ENCODE measurements at places on chromosomes 3 and 15. TPM values are rescaled to one million over a fixed set of nuclear protein-coding genes. Genes with fewer than 3 reads are reported as not detected.

DNA sequence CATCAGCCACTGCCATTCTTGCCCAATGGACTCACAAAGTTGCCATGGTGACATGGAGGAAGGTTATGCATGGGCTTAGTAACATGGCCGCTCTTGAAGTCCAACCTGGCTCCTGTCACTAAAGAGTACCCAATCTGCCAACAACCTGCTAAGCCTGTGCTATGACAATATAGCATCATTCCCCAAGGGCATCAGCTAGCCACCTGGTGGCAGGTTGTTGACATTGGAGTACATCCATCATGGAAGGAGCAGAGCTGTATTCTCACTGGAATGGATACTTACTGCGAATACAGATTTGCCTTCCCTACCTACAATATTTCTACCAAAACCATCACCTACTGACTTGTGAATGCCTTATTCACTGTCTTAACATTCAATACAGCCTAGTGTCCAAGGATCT is 138.9 kb upstream of the RORA start:
- DNase-seq = no peak

DNA sequence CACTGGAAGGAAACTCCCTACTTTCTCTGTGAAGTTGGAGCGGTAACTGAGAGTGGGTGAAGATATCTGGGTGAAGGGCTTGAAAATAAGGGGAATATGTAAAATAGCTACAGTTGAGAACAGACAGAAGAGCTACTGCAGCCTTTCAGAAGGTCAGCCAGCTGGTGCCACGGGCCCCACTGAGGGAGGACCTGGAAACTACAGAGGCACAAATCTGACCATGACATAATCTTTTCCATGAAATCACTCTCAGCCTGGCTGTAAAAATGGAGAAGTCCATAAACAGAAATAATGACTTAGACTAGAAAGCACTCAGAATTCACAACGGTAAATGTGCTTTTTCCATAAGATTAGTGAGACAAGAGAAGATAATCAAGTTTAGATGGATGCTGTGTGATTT is 46.4 kb downstream of the ST3GAL6 start:
- no peak for DNase-seq

DNA sequence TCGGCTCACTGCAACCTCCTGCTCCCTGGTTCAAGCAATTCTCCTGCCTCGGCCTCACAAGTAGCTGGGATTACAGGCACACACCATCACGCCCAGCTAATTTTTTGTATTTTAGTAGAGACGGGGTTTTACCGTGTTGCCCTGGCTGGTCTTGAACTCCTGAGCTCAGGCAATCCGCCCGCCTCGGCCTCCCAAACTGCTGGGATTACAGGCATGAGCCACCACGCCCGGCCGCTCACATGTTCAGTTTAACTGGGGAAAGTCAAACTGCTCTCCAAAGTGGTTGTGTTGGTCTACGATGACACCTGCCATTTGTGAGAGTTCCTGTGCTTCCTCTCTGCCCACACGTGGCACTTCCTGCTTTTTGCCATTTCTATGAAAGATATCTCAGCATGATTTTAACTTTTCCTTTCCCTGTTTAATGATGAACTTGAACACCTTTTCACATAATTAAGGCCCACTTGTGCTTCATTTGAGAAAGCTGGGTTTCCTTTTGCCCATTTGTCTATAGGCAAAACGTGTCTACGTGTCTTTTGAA is 877 bp upstream of the GP5 start:
- DNase-seq = no peak

GRCh38 chr3:33636125-33636850 is 81.8 kb downstream of the CLASP2 start:
- peak; percentile 59 for DNase-seq

- DNase-seq = peak; percentile 47
Measured at GRCh38 chr15:78878356-78878755, 5.7 kb downstream of the MORF4L1 start.

GRCh38 chr15:95680728-95681127 is 649.8 kb upstream of the NR2F2 start:
- no peak for DNase-seq

GRCh38 chr15:60392601-60392985 is 5.2 kb downstream of the ANXA2 start:
- peak; percentile 91 for DNase-seq

GRCh38 chr3:184635126-184635525 is 73.5 kb downstream of the EPHB3 start:
- DNase-seq = no peak

DNA sequence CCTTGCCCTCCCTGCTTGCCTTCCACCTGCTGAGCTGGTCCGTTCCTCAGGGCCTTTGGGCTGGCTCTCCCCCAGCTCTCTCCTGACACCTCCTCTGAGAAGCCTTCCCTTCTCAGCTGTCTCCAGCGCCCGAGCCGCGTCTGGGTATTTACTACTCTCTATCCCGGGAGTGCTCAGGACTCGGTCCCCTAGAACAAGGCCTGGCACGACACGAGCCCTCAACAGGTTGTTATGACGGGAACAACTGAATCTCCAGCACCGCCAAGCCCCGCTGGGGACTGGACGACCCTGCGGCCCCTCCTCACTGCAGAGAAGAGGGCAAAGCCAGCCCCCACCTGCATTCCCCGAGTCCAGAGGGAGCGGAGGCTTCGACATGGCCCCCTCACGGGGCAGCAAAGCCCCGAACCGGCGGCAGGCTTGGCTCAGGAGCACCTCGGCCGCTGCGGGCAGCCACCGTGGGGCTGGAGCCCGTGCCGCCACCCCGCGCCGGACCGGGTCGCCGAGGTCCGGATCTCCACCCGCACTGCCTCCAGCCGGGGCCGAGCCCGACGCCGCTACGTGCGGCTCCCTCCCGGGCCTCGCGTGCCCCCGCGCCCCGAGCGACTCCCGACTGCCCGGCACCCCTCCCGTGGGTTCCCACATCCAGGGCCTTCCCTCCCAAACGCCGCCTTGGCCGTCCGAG is 792 bp downstream of the TPRA1 start:
- peak; percentile 41 for DNase-seq

- no peak for DNase-seq
Measured at GRCh38 chr3:189507856-189508255, 123.3 kb upstream of the TP63 start.

- DNase-seq = no peak
Measured at GRCh38 chr3:167992381-167992780, 103.3 kb downstream of the GOLIM4 start.

DNA sequence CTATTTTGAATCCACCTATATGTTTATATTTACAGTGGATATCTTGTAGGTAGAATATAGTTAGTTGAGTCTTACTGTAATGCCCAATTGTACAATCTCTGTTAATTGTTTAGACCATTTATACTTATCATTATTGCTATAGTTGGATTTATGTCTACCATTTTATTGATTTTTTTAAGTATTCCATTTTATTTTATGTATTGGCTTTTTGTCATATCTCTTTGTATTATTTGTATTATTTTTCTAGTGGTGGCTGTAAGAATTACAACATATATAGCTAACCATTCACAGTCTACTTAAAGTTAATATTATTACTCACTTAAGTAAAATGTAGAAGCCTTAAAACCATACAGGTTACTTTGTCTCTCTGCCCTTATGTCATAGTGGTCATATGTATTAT is 46.1 kb downstream of the SLC2A2 start:
- DNase-seq = no peak

GRCh38 chr15:45827275-45827674 is 192.4 kb downstream of the SQOR start:
- peak; percentile 46 for DNase-seq

DNA sequence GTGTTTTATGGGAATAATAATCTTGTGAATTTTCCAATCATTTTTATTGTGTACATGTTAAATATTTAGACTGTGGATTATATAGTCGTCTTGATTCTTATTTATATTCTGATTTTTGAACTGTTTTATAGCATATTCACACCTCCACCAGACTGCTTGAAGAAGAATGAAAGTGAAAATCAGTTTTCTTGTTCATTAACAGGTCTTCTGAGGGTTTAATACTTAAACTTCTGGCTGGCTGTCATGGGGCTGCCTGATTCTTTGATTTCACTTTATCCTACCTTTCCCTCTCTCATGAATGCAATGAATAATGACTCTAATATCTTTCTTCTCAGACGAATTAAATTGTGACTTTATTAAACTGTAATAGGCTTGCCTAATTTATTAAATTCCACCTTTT is 56.2 kb downstream of the ATP2C1 start:
- no peak for DNase-seq

DNA sequence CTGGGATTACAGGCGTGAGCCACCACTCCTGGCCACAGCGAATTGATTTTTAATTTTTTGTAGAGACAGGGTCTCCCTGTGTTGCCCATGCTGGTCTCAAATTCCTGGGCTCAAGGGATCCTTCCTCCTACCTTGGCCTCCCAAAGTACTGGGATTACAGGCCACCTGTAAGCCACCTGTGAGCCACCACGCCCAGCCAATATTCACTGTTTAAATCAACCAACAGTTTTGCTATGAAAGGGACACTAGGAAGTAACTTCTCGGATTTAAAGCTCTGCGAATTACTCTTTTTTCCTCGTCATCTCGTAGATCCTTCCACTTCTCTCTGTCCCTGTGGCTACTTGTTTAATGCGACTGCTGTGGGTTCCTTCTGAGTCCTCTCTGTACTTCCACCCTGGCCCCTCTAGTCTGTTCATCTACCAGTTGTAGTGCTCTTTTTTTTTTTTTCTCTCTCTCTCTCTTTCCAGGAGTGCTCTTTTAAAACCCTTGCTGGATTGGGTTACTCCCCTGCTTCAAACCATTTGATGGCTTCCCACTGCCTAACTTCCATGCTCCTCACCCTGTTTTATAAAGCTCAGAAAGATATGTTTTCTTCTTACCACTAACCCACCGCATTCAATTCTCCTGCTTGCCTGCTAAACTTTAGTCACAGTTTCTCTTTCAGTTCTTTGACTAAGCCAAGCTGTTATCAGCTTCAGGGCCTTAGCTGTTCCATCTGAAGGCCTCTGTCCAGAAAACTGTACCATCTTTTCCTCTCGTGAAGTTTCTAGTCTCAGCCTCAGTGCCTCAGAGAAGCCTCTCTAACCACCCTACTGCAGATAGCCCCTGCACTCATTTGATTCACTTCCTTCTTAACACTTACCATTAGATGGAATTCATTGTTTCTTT is 12.4 kb downstream of the RTF1 start:
- no peak for DNase-seq

GRCh38 chr3:66989860-66990696 is 8.0 kb upstream of the KBTBD8 start:
- DNase-seq = peak; percentile 62

DNA sequence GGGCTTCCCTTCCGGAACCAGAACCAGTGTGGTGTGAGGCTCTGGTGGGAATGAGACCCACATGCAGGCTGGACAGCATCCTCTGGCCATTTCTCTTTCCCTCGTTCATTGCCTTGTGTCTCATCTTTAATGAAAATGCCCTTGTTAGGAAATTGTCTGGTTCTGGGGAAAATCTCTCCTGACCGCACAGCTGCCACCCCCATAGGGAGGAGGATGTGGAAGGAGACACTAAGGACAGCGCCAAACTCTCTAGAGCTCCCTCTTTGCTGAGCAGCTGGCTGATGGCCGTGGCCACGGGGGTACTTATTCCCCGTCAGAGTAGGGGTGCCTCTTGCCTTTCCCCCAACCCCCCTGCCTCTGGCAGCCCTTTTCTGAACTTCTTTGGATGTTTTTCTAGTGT is 297.6 kb upstream of the C2CD4B start:
- peak; percentile 81 for DNase-seq

DNA sequence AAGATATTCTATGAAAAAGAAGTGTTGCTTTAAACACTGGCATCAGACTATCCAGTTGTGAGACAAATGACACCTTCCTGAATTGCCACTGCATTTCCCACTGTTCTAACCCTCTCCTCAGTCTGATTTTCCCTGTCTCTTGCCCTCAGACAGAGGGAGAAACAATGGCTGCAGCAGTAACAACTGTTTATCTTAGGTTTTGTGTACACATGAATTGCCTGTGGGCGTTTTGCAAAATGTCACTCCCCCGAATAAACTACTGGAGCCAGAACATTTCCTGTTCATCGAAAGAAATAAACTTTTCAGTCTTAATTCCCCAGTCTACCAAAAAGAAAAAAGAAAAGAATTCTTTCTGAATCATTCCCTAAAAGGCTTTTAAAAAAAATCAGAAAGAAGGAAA is 155.1 kb downstream of the MAGI1 start:
- DNase-seq = no peak

DNA sequence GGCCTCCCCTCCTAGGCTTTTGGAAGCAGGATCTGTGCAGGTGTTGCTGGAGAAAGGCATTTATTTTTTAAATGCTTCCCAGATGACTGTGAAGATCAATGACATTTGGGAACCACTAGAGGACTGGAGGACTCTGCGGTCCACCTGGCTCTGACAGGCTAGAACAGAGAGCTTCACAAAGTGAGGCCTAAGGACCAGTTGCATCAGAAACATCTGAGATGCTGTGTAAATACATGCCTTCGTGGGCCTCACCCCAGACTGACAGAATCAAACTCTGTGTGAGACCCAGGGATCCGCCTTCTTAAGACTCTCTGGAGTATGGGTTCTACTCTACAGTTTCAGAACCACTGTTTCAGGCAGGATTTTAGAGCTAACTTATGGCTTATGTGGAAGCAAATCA is 105.0 kb upstream of the ICE2 start:
- no peak for DNase-seq

DNA sequence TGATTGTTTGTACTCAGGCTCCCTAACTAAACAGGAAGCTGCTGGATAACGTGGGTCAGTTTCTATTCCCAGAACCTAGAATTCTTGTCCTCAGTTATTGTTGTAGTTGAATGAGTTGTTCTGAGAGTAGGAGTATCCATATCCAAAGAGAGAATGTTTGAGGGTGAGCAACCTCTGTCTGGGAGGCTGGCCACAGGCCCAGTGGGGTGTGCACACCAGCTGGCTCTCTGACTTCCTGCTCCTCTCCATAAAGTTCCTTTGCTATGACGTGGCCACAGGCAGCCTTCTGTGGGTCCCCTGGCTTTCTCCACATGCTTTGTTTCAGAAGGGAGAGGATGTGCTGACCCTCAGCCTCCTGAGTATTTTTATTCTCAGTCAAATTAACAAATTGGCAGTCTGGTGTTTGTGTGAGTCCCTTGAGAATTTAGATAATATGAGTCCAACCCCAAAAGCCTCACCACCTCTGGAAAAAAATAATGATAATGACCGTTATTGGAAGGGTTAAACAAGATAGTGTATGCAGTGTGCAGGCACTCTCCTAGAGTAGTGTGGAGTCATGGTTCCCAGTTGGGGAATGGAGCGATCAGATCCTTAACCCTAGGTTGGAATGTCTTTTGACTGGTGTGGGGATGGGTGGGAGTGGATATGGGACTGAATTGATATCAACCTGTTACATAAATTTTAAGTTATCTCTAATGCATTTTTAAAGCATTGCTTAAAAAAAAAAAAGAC is 47.6 kb upstream of the MED12L start:
- peak; percentile 94 for DNase-seq

- no peak for DNase-seq
Measured at GRCh38 chr3:44482721-44483120, 5.3 kb upstream of the ZNF445 start.

CRTAP gene
- 302 TPM for total RNA-seq

TP53BP1 gene
- 25.4 TPM for total RNA-seq

GOLGA6L22 gene
- not detected for total RNA-seq

AGBL1 gene
- total RNA-seq = not detected

PLA1A gene
- 0.20 TPM for total RNA-seq

PLIN1 gene
- total RNA-seq = 0.20 TPM

ITIH4 gene
- total RNA-seq = 0.68 TPM

TFG gene
- 134 TPM for total RNA-seq

CFAP100 gene
- not detected for total RNA-seq

GNAT1 gene
- not detected for total RNA-seq

CCR4 gene
- not detected for total RNA-seq

TTLL13 gene
- total RNA-seq = not detected

CADM2 gene
- total RNA-seq = under 0.01 TPM

TMEM207 gene
- total RNA-seq = not detected

GLCE gene
- total RNA-seq = 36.6 TPM

All from RPMI7951 (cell line).